Suprapubic skin (tissue), 4 donors: ENCODE measurements at places on chromosomes 6 and 20. TPM values are rescaled to one million over a fixed set of nuclear protein-coding genes. Genes with fewer than 3 reads are reported as not detected.
A peak's percentile ranks its signal among the peaks of the same experiment; 100 is the strongest.

DNA sequence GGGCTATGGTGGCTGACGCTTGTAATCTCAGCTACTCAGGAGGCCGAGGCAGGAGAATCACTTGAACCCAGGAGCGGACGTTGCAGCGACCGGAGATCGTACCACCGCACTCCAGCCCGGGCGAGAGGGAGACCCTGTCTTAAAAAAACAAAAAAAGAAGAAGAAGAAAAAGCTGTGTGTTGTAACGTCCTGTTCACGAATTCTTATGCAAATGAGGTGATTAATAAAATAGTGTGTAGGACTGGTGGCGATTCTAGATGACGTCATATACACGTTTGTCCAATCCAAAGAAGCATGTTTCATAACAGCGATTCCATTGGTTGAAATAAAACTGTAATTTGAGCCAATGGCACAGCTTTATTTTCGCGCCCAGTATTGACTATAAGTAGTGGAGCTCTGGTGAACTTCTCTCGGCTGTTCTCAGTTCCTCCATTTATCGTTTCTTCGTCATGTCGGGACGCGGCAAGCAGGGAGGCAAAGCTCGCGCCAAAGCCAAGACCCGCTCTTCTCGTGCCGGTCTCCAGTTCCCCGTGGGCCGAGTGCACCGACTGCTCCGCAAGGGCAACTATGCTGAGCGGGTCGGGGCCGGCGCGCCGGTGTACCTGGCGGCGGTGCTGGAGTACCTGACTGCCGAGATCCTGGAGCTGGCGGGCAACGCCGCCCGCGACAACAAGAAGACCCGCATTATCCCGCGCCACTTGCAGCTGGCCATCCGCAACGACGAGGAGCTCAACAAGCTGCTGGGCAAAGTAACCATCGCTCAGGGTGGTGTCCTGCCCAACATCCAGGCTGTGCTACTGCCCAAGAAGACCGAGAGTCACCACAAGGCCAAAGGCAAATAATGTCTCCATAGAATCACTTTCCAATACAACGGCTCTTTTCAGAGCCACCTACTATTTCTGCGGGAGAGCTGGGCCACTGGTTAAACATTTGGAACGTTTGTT, 47.0 kb downstream of the OR2B2 start:
- DNase-seq, result peak; percentile 77

Gene HLA-E
- 626 TPM for total RNA-seq

DNA sequence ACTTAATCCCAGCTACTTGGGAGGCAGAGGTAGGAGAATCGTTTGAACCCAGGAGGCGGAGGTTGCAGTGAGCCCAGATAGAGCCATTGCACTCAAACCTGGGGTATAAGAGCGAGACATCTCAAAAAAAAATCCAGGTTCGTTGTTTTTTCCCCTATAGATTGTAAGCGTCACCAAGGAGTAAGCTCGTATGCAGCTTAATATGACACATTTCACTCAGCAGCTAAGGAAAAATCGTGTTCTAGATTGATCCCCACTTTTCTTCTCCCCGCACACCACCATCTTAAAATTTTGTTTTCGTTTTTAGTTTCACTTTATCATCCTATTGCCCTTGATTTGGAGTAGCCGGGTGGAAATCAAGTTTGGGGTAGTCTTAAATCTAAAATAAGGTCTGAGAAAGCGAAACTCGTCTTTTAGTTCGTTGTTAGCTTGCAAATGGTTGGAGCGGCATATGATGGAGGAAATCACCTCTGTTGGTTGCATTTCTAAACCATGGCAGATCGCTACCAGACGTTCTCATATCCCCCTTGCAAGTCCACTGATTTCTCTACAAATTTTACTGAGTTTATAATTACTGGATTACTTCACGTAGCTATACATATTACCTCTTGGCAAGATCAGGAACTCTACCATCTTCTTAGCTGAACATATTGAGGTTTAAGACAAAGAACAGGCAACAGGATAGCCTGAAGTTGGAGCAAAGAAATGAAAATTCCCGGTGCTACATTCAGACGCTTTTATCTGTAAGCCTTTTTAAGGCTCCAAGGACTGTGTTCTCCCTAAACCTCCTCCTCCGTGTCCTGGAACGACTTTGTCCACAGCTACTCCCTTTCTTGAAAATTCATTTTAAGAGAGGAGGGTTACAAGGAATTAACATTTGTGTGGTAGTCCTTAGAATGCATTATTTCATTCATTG, 91.1 kb upstream of the BTN3A2 start:
- DNase-seq, result no peak

GRCh38 chr20:54067606-54068174, 2.7 kb downstream of the BCAS1 start:
- DNase-seq, result no peak

GRCh38 chr6:31769684-31770371, 7.3 kb downstream of the VWA7 start:
- DNase-seq, result no peak

DNA sequence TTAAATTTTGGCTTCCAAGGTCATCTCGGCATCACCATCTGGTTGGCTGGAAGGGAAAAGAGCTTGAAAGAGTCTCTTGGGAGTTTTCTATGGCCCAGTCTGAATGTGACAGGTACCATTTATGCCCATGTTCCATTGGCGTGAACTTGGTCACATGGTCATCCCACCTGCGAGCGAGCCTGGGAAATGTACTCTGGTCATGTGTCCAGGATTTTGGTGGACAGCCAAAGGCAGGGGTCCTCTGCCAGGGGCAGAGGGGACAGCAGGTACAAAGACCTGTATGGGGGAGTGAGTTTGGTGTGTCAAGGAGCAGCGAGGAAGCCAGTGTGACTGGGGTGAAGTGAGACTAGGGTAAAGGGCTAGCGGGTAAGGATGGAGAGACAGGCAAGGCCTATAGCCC, 112.6 kb downstream of the CDC5L start:
- no peak for DNase-seq

Gene ZNF391
- total RNA-seq, result 1.8 TPM

Gene SPATA25
- 6.4 TPM for total RNA-seq

DNA sequence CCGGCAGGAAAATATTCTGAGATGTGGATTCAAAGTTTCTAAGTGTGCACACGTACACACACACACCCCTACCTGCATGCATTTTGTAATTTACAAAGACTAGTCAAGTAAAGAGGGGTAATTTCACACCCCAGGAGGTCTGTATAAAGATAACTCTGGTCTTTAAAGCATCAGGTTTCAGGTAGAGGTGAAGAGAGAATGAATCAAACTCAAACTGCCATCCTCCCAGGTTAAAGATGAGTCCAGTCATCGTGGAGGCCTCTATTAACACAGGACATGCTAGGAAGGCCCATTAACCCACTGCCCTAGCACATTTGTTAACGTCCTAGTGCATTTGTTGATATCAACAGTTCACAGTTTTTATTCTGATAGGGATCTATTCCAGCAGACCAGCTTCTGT, 3.5 kb upstream of the HLA-DRA start:
- no peak for DNase-seq
